ENCODE measurements at places on chromosomes 1 and 21.
A peak's percentile ranks its signal among the peaks of the same experiment; 100 is the strongest.

DNA sequence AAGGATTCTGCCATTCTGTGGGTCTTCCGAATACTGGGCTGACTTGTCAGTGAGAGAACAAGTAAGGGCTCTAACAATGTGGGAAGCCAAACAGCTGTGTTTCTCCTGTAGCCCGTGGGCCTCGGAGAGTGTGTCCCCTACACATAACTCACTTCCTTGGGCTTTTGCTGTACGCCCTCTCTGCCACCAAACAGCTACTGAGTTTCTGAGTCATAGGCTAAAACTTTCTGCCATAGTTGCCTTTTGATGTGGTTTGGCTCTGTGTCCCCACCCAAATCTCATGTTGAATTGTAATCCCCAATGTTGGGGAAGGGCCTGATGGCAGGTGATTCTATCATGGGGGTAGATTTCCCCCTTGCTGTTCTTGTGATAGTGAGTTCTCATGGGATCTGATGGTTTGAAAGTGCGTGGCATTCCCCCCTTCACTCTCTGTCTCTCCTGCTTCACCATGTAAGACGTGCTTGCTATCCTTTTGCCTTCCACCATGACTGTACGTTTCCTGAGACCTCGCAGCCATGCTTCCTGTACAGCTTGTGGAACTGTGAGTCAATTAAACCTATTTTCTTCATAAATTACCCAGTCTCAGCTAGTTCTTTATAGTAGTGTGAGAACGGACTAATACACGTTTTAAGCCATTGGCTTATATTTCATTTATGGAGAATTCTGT lies 194.8 kb upstream of the HMCN1 start:
- no peak for DNase-seq

DNA sequence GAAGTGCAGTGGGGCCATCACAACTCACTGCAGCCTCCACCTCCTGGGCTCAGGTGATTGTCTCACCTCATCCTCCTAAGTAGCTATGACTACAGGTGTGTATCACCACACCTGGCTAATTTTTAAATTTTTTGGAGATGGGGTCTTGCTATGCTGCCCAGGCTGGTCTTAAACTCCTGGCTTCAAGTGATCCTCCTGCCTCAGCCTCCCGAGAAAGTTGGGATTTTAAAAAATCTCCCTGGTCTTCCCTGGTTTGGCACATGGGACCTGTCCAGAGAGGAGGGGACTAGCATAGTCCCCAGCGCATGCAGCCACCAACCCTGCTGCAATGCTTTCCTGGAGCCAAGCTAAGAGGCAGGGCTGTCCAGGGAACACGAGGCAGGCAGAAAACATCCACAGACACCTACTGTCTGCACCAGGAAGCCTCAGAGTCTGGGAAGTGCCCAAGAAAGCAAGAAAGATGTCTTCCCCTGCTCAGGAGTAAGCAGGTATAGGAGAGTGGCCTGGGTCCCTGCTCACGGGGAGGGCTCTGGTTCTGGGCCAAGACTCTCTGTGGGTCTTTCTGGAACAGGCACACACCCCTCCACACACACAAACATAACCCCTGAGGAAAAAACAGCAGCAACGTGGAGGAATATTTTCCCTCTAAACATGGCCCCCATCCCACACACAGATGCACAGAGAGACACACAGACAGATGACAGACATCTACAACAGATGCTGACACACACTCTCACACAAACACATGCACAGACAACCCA lies 30.8 kb downstream of the ECE1 start:
- DNase-seq = no peak

GRCh38 chr21:24200052-24200451 lies 1407.2 kb downstream of the MRPL39 start:
- no peak for DNase-seq

- no peak for DNase-seq
These were observed 62.3 kb downstream of the LYPLAL1 start for GRCh38 chr1:219235903-219236481.

- DNase-seq = peak; percentile 61
These were observed 3.2 kb downstream of the TMEM201 start for GRCh38 chr1:9591669-9592509.

DNA sequence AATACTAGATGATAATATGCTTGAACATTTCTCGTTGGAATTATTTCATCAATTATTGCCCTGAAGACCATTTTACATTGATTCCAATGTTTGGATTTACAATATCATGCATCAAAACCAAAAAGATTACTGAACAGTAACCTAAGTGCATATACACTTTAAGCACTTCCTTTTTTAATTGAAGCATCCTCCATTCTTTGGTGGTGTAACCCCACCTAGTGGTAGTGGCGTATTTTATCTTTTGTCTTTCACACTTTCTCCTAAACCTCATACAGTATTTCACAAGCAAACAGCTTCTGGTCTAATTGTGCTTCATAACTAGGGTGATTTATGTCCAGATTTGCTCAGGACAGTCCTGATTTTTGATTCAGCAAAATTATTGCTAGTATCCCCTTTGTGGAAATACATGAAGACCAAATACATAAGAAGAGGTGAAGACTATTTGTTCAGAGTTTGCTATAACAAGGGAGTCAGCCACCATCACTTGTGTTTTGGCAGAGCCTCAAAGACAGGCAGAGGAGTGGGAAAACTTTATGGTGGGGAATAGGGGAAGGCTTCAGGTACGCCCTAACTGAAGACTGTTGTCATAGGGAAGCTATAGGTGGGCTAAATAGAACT lies 3.4 kb upstream of the NVL start:
- DNase-seq = peak; percentile 88

DNA sequence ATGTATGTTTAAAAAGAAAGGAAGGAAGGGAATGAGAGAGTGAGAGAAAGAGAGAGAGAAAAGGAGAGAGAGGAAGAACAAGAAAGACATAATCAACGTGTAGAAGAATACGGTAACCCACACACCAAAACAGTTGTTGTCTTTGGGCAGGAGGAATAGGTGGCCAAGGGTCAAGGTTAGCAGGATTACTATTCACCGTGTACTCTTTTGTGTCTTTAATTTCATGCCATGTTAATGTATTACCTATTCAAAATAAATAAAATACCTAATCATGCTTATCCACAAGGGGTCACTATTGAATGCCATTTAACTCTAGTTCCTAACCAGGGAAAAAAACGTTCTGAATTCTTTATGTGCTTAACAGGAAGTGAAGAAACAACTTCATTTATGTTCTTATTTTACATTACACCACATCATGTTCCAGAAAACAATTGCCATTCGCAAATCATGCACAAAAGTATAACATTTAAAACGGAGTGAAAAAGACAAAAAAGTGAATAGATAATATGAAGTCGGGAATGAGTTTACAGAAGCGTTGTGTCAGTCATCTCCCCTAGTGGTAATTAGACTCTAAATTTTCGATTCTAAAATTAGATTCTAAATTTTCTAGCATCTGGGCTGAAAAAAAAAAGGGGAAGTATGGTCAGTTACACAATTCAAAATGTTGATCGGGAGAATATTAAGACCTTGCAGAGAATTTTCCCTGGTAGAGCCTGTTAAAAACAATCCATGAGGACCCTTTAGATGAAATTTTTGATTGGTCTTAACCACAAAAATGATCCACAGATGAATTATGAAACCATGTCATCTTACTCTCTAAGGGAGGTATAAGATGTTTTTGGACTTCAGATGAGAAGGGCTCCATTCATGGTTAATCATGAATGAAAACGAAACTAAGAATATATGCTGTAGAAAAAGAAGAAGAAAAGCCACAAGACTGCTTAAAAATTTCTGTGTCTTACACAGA lies 700 bp upstream of the KMO start:
- peak; percentile 96 for DNase-seq

DNA sequence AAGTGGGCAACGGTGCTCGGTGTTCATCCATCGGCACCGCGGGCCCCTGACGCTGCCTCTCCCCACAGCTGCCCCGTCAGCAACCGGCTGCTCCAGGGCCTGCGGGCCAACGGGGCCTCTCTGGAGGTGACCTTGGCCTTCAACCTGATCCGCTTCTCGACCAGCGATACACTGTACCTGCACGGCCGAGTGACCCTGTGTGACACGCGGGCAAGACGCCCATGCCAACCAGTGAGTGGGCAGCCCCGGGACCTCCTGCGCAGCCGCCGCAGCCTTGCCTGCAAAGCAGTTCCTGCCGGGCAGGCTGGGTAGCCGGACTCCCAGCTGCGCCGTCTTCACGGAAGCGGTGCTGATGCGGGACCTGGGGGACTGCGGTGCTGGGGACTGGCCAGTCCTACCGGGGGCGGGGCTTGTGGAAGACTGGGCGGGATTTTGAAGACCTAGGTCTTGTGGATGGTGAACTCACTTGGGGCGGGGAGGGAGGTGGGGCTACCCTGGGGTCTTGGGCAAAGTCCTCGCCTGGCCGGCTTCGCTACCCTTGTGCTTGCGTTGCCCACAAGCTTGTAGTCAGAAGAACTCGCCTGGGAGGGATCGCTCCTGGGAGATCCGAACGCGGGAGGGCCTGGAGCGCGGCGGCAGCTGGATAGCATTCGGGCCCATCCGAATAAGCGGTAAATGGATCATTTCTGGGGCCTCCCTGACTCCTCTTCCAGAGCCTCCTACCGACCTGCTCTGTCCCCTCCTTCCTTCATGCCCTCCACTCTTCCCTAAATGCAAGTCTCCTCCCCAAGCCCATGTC lies 8.8 kb upstream of the CEP85 start:
- no peak for DNase-seq

DNA sequence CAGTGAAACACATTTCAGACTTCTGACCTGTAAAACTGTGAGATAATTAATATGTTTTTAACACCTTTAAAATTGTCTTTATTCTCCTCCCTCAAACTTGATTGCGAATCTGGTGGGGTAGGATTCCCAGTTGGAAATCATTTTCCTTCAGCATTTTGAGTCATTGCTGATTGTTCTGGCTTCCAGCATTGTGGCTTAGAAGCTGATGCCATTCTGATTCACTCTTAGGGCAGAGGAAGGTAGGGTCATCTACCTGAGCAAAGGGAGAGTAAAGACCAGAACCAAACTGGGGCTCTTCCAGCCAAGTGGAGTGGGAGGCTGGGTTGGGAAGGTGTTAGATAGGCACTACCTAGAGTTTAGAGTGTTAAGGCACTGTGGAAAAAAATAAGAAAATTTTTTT lies 61.2 kb downstream of the MPZL1 start:
- DNase-seq = no peak

DNA sequence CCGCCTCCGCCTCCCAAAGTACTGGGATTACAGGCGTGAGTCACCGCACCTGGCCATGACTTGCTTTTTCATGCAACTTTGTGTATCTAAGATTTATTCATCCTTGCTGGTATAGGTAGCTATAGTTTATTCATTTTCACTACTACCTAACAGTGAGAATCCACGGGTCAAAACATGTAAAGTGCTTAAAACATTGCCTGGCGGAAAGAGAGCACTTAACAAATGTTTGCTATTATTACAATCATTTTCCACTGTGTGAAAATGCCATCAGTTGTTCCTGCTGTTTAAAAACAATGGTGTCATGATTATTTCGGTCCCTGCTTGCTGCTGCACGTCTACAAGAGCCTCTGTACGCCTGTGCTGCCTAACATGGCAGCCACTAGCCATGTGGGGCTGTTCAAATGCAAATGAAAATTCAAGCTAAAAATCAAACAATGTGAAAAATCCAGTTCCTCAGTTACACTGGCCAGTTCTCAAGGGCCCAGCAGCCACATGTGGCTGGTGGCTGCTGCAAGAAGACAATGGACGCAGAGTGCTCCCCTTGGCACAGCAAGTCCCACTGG lies 65.1 kb downstream of the CLSTN1 start:
- no peak for DNase-seq

- no peak for DNase-seq
These were observed 60.4 kb upstream of the TNFSF4 start for GRCh38 chr1:173267453-173267945.

DNA sequence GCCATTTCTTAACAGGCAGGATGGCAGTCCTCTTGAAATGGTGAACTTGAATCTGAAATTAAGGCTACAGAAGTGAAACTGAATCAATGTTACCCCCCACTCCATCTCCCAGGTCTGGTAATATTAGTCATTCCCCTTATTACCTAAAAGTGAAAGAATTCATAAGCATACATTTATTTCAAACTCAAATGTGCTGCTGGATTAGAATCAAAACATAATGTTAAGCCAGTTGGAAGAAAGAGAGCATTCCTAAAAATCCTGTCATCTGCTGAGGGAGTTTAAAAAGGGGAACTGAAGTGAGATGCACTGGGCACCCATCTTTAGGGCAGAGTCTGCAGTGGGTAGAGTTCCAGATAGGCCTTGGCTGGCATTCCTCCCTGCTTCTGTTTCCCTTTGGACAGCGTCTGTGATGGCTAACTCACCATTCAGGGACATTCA lies 17.4 kb downstream of the KIAA0319L start:
- peak; percentile 58 for DNase-seq

GRCh38 chr1:215146240-215146975 lies 63.9 kb downstream of the KCNK2 start:
- DNase-seq = peak; percentile 90

GRCh38 chr1:4062992-4063391 lies 162.9 kb upstream of the C1orf174 start:
- DNase-seq = no peak

GRCh38 chr1:4444086-4444485 lies 210.3 kb upstream of the AJAP1 start:
- DNase-seq = no peak

DNA sequence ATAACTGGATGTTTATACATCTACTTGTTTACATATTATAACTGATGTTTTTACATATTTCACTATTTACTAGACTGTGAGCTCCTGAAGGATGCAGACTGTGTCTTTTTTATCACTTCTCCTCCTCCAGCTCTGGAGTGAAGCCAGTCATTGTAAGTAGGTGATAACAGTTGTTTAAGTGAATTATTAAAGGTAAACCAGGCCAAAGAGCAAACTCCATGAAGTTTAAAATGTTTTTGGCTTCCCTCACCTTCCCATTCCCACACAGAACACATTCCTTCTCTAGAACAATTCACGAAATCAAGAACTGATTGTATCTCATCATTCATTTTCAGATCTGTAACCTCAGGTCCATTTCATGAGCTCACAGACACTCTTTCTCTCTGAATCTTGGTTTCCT lies 98.3 kb downstream of the DAB1 start:
- DNase-seq = no peak

DNA sequence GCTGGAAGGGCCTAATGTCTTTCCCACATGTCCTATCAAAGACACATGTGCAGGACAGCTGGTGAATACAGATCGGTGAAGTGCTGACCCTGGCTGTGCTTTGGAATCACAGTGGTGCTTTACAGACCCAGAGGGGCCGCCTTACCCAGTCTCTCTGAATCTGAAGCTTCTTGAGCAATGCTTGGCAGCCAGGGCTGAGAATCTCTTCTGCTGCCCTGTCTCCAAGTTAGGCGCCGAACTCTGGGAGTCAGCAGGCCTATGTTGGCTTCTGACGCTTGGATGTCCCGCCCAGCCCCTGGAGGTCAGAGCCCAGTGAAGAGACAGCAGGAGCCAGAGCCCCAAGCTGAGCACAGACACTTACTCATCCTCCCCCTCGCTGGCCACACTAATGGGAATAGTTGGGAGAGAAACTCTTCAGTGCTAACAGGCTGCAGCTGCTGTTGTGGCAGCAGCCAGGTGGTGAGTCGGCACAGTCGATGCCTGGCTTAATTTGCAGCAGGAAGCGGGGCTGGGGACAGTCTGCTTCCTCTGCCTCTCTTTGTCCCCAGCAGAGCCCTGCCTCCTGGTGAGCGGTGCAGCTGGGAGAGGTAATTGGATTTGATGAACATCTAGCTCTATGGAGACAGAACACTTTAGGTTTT lies 68.1 kb downstream of the URB2 start:
- DNase-seq = no peak
